ENCODE measurements at places on chromosomes 7 and 10.
A peak's percentile ranks its signal among the peaks of the same experiment; 100 is the strongest.

DNA sequence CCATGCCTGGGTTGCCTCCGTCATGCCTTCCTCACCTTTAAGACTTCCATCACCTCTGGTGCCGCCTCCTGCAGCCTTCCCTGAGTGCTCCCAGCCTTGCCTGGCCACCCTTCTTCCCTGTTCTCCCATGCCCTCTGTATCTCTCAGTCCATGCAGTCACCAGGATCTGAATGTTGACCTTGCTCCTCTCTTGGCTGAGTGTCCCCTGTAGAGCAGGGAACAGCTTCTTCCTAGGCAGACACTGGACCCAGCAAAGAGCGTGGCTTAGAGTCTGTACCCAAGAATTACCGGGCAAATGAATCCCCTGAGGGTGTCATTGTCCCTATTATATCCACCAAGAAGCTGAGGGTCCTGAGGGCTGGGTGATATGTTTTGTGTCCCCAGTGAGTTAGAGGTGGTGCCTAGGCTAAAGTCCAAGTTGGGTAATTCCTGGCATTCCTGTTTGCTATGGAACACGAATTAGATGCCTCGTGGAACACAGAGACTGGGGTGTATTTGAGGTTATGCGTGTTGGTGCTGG is 505.6 kb downstream of the RPS24 start:
- no peak overlapping the region for H3K4me3 ChIP-seq
- no peak overlapping the region for H3K27ac ChIP-seq
- DNase-seq, result no peak
- peaks cover 38% of the 10 kb centered on the region for H3K4me1 ChIP-seq

DNA sequence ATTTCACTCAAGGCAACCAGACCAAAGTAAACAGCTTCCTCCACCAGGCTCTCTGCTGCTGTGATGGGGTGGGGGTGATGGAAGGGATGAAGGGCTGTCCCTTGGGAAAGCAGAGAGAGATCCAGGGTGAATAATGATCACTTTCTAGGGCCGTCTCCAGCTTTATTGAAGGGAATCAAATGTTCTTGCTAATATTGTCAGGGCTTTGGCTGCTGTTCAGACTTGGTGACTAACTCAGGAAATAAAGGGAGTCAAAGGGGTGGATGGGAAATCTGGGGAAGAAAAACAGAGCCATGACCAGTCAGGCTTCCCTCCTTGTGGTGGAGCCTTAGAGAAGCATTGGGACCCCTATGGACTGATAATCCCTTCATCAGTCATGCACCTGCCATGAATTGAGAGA is 196.2 kb upstream of the AGK start:
- no peaks in the 10 kb centered on the region for H3K36me3 ChIP-seq
- no peak overlapping the region for H3K27ac ChIP-seq
- no peaks in the 10 kb centered on the region for H3K4me1 ChIP-seq
- no peaks in the 10 kb centered on the region for H3K27me3 ChIP-seq
- H3K4me3 ChIP-seq, result no peak overlapping the region

DNA sequence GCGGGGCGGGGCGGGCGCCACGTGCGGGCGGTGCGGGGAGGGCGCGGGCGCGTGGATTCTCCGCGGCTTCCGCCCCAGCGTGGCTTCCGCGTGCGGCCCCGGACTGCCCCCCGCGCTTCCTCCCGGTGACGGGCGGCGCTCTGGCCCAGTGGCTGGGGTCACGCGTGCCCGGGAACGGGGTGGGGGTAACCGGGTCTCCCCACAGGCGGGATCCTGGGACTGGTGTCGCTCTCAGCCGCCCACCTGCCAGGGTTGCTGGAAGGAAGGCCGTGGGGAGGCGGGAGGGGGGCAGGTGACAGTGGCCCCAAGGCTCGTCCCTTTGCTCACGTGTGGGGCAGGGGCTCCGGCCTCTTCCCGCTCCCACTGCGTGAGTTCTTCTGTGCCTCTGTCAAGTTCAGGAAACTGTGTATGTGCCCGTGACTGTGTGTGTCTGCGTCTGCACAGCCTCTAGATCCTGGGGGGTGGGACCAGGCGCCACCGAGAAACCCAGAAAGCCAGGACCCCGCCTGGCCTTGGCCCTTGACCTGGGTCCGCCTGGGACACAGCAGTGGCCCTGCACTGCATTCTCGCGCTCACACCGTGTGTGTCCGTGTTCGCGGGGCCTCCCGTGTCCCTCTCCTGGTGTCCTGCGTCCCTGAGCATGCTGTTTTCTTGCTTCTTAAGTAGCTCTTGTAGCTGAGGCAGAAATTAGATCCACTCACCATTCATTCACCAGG is 919 bp downstream of the MAFK start:
- peaks cover 20% of the 10 kb centered on the region for H3K4me1 ChIP-seq
- peak overlapping the region; percentile 97 for H3K27ac ChIP-seq
- no peaks in the 10 kb centered on the region for H3K36me3 ChIP-seq
- no peak for DNase-seq
- peak overlapping the region; percentile 89 for H3K4me3 ChIP-seq

DNA sequence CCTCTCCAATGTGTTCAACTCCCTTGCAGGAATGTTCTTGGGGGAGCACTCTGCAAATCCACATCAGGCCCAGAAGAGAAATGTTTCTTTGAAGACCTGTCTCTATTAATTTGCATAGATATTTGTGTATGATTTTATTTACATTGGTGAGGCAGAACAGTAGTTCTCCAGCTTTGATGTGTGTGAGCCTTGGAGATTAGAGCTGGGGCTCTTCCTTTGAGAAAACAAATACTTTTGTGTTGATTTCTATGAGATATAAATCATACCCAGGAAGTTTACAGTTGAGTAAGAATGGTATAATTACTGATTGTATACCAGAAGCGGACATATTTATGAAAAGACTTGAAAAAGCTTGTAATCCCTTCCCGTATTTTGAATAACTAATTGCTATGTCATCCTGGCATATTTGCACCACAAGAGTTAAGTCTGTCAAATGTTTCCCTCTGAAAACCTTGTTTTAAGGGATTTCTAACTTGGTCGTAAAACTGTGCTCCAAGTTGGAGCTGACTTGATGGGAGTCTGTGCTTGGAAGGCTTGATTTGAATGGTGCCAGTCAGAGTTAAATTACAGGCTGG is 468.5 kb downstream of the LRMDA start:
- H3K27me3 ChIP-seq, result peaks cover 42% of the 10 kb centered on the region
- no peak for DNase-seq
- H3K36me3 ChIP-seq, result no peaks in the 10 kb centered on the region

- H3K36me3 ChIP-seq, result peaks cover 13% of the 10 kb centered on the region
- no peak overlapping the region for H3K4me3 ChIP-seq
- H3K27me3 ChIP-seq, result no peaks in the 10 kb centered on the region
- H3K4me1 ChIP-seq, result peaks cover 4% of the 10 kb centered on the region
- no peak for DNase-seq
Measured at GRCh38 chr10:86931872-86932271, 25.5 kb downstream of the MMRN2 start.

GRCh38 chr10:31939797-31940708 is 11.4 kb upstream of the ARHGAP12 start:
- peak overlapping the region; percentile 88 for H3K27ac ChIP-seq
- peak overlapping the region; percentile 9 for H3K4me3 ChIP-seq
- no peaks in the 10 kb centered on the region for H3K36me3 ChIP-seq
- H3K27me3 ChIP-seq, result no peaks in the 10 kb centered on the region
- no peak for DNase-seq

Data from type B pancreatic cell (in vitro differentiated cells).